ENCODE measurements at places on chromosomes 7 and 10.

DNA sequence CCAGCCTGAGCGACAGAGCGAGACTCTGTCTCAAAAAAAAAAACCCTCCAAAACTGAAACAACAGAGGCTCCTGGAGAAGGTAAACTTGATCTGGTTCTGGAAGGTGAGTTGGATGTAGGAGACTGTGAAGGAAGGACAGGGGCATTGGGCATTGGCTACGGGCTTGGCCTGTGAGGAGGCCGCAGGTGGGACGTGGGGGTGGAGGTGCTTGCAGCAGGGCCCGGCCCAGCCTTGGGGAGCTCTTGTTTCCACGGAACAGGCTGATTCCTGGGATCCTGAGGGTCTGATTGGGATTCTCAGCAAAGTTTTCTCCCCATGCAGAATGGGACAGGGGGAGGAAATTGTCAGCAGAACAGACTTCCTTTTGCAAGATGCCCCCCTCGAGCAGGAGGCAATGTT lies 30.6 kb downstream of the IL15RA start:
- DNase-seq, result no peak

DNA sequence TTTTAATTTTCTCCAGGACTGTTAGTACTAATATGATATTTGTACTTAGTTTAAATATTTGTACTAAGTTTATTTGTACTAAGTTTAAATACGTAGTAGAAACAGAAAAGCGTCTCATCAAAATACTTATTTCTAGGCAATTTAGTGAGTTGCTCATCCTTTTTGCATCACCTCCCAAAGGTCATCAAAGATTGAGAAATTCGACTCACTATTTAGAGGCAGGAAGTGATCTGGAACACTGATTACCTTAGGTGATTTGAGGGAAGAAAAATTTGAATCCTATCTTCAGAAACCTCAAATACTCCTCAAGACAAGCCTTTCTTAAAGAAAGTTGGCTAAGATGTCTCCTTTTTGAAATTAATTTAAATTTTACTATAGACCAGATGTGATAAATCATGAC lies 14.5 kb downstream of the WNT16 start:
- DNase-seq, result no peak

- no peak for DNase-seq
These were observed 104.0 kb downstream of the SND1 start for GRCh38 chr7:127755965-127756364.

DNA sequence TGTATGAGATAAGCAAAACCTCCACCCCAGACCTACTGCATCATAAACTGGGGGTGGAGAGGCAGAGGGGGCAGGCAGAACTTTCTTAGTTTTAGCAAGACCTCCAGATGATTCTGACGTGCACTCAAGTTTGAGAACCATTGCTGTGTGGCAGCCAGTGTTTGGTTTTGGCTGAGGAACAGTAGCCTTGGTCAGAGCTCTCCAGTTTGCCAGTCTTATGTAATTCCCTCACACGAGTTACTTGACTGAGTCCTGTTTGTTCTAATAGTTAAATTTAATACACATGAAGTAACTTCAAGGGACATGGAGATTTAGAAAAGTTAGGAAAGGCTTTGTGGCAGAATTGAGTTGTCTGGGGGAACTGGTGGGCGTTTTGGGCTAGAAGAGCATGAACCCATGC lies 38.5 kb downstream of the GARS1 start:
- DNase-seq, result no peak
